ENCODE measurements at places on chromosomes 4 and X.

- no peak for DNase-seq
Observed at GRCh38 chr4:168794092-168794707, 215.9 kb downstream of the CBR4 start.

DNA sequence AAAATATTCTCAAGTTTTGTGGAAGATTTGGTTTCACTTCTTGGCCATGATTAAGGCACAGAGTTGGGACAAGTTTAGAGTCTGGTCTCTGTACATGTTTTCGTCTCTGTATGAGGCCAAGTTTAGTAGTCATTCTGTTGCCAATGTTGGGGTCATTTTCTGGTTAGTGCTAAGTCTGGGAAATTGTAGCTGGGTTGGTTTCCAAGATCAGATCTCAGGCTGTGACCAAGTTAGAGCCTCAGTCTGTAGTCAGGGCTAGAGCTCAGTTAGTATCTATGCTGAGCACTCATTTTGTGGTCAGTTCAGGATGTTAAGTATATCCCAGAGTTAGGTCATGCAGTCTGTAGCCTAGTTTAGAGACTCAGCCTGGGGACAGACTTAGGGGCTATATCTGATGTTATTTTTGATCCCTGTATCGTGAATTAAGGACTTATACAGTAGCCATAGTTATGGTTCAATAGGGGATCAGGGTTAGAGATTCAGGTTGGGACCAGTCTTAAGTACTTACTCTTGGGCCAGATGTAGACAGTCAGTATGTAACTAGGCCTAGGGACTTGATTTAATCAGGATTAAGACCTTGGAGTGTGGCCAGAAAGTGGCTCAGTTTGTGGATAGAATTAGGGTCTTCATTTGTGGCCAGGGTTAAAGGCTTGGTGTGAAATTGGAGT lies 6.6 kb upstream of the ENOX2 start:
- DNase-seq = no peak

- no peak for DNase-seq
Observed at GRCh38 chr4:116551806-116552205, 533.6 kb downstream of the TRAM1L1 start.

DNA sequence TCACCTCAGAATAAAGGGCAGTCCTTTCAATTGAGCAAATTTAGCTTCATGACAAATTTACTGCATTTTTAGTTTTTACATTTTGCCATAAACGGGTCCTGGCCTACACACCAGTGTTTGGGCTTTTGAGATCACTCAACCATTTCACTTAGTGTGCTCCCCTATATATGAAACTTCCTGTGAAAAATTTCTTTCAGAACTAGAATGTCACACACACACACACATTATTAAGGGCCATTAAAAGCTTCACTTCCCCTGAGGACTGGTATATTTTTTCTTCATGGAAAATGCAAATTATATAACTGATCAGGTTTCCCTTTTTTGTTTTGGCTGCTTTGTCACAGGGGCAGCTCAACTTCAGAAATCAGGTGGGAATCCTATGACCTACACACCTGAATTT lies 206.5 kb downstream of the ENOX2 start:
- no peak for DNase-seq

DNA sequence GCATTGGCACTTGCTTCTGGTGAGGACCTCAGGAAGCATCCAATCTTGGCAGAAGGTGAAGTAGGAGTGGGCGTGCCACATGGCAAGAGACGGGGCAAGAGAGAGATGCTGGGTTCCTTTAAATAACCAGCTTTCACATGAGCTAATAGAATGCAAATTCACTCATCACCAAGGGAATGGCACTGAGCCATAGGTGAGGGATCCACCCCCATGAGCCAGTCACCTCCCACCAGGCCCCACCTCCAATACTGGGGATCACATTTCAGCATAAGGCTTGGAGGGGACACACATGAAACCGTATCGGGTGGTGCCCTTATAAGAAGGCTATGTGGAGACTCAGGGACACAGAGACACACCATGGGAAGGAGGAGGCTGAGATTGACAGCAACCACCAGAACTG lies 140.0 kb upstream of the MSX1 start:
- no peak for DNase-seq

DNA sequence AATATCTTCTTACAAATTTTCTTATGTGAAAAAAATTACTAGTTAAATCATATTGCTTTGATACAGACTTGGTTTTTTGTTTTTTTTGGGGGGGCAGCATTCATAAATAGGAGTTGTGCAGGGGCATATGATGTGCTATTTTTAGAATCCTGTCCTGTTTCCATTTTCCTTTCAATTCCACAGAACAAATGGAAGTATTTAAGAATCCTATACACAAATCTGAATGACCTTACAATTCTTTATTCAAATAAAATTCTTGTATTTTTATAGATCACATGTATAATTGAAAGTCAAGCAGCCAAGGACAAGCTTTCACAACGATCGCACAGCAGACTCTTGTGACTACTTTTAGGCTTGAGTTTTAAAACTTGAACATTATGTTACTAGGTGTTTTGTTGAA lies 523.9 kb downstream of the ANKRD50 start:
- no peak for DNase-seq

DNA sequence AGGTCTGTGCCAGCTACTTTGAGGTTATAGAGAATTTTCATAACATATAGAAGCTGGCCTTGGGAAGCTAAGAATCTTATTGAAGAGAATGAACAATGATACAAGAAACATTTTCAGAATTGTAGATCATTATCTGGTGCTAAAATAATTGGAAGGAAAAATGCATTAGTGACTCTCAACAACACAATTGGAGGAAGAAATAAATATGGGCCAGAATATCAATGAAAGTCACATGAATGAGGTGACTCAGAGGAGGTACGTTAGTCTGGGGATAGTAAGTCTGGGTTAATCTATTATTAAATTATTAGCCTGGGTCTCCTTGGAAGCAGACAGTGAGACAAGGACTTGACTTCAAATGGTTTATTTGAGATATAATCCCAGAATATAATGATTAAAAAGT lies 529.3 kb upstream of the SLIT2 start:
- no peak for DNase-seq

DNA sequence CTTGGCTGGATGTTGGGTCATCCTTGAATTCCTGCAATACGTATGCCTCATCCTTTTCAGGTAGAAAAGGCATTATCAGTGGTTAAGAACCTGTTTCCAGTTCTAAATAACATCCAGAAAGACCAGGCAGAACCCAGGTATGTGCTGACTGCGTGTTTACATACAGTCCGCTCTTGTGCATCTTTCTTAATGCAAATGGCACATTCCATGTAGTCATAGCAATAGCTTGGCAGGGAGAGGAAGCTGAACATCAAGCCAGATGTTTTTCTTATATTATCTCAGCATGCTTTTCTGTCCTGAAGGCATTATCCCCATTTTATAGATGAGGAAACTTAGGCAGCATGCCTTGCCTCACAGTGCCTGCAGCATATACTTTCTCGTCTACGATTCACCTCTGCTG lies 2.1 kb downstream of the DCLK2 start:
- DNase-seq = no peak

GRCh38 chrX:150870487-150871340 lies 27.8 kb downstream of the CD99L2 start:
- DNase-seq = no peak
